ENCODE measurements at places on chromosomes 3 and 15.

DNA sequence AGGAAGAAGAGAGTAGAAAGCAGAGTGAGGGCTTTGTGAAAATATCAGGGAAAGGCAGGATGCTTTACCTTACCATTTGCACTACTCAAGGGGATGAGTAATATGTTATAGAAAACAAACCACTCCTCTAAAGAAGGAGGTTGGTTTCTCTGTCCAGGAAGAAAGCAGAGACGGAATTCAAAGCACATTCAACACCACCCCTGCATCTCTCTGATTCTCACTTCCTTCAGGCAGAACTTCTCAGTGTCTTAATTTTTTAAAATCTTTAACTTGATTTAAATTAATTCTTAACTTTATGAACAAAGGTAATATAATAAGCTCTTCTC lies 82.4 kb downstream of the NR2F2 start:
- DNase-seq: no peak

- DNase-seq: no peak
These were observed 16.8 kb upstream of the TGM5 start for GRCh38 chr15:43283526-43283925.

DNA sequence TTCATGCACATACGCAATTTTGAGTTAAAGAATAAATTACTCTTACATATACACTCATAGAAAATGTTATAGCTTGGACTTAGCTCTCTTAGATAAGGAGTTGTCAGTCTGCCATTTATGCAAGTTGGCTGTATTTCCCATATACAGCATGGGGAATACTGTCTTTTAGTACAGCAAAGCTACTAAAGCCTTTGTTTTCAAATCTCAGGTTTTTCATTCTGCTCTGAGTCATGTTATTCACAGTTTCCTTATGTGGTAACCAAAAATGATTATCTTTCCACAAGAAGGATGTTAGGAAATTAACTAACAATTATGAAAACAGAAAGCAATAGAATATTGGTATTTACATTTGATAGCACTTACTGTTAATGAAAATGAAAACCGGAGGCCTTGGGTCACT lies 4.3 kb upstream of the TIPARP start:
- no peak for DNase-seq

- no peak for DNase-seq
These were observed 36.3 kb downstream of the LRTM1 start for GRCh38 chr3:54891540-54891897.

DNA sequence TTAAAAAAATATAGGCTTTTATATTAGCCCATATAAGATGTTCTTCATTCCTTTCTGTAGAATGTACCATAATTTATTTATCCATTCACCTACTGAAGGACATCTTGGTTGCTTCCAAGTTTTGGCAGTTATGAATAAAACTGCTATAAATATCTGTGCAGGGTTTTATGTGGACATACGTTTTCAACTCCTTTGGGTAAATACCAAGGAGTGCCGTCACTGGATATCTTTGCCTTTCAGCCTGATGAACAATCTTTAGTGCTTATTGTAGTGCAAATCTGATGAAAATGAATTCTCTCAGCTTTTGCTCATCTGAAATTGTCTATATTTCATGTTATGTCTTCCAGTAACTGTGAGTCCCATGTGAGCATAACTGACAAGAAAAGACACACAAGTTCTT lies 26.6 kb upstream of the BLM start:
- DNase-seq: no peak

GRCh38 chr3:138747225-138747624 lies 87.5 kb downstream of the PIK3CB start:
- DNase-seq: no peak

- DNase-seq: no peak
These were observed 39.2 kb upstream of the LEKR1 start for GRCh38 chr3:156787001-156787400.

DNA sequence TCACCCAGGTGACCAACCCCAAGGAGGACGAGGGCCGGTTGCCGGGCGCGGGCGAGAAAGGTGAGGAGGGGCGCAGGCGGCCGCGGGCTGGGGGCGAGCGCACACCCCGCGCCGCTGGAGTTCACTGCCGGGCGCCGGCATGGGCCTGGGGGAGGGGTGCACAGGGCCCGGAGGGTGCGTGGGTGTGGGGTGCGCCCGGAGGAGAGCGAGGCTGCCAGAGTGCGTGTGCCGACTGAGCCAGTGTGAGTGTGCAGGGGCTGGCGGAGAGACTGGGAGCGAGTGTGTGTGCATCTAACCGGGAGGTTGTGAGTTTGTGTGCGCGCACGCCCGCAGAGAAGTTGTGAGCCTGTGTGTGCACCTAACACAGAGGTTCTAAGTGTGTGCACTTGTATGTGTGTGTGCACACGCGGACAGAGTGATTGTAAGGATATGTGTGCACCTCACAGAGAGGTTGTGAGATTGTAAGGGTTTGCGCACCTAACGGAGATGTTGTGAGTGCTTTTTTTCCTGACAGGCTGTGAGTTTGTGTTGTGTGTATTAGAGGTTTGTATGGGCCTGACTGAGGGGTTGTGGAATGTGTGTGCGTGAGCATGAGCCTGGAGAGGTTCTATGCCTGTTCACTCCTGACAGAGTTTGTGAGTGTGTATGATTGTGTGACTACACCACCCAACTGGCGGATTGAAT lies 681 bp downstream of the CTDSPL start:
- DNase-seq: peak; percentile 20

- DNase-seq: no peak
These were observed 281.7 kb downstream of the XXYLT1 start for GRCh38 chr3:194989241-194989640.

- DNase-seq: no peak
These were observed 118.2 kb upstream of the TGFBR2 start for GRCh38 chr3:30488070-30488756.

DNA sequence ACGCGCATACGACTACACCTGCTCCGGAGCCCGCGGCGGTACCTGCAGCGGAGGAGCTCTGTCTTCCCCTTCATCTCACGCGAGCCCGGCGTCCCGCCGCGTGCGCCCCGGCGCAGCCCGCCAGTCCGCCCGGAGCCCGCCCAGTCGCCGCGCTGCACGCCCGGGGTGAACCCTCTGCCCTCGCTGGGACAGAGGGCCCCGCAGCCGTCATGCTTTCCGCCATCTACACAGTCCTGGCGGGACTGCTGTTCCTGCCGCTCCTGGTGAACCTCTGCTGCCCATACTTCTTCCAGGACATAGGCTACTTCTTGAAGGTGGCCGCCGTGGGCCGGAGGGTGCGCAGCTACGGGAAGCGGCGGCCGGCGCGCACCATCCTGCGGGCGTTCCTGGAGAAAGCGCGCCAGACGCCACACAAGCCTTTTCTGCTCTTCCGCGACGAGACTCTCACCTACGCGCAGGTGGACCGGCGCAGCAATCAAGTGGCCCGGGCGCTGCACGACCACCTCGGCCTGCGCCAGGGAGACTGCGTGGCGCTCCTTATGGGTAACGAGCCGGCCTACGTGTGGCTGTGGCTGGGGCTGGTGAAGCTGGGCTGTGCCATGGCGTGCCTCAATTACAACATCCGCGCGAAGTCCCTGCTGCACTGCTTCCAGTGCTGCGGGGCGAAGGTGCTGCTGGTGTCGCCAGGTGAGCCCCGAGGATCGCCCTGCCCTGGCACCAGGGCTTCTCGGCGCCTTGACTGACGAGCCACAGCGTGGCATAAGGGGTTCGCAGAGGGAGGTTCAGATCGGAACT lies 420 bp downstream of the SLC27A2 start:
- DNase-seq: peak; percentile 38

DNA sequence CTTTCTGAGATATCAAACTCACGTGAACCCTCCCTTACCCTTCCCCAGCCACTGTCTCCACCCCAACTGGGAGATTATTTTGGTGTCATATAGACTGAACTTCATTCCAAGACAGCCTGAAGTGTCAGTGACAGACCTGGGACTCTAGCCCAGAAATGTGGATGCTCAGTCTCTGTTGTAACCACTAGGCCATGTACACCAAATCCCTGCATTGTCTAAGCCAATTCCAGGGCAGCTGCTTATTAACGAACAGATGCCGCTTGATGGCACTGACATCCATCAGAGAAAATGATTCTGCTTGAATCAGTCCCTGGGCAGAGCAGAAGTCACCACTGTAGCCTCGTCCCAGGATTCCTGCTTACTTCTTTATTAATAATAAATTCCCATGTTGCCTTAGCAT lies 305.5 kb downstream of the GRM7 start:
- no peak for DNase-seq

GRCh38 chr15:98841419-98841970 lies 166.1 kb downstream of the PGPEP1L start:
- no peak for DNase-seq

DNA sequence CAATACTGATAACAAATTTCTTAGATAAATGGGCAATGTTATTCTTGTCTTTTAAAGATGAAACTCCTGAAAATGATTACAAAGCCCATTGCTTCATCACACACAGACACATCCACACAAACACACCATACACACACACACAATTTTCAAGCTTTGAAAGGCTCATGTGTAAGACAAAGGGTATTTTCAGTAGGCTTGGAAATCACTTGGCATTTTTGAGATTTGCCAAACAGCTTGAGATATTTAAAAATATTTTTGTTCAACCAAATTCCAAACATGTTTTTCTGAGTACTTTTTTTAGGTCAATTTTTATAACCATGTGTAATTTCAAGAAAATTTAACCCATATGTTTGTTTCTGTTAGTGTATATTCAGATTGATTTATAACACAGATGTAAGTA lies 283.7 kb downstream of the ROBO2 start:
- no peak for DNase-seq

GRCh38 chr3:32510075-32510724 lies 7.5 kb upstream of the CMTM6 start:
- DNase-seq: peak; percentile 67

GRCh38 chr3:75171630-75172230 lies 492.4 kb upstream of the FRG2C start:
- DNase-seq: no peak

DNA sequence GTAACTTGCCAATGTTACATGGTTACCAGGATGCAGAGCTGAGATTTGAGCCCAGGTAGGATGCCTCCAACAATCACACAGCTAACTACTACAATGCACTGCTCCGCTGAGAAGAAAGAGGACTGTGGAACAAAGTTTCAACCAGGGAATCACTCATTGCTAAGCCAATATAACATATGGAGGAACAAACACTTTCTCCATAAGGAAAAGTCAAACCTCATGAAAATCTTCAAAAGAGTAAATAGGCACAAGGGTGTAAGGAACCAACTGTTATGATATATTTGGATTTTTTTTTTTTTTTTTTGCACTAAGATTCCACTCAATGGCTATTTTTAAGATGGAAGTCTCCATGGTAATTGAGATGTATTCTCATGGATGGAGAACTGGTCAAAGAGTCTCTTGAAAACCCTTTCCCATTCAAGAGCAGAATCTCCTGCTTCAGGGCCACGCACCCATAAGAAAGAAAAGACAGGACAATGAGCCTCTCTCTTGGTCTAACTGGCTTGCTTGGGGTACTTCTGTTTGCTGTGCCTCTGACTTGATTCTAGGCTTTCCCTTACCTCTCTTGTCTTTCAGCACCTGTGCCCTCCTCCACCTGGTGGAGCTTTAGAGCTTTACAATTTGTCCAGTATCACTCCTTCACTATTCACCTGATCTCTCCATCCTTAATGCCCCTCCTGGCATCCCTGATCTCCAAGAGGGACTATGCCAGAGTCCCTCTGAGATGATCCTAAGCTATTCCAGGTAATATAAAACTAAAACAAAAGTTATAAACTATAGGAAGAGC lies 252.8 kb downstream of the NTRK3 start:
- DNase-seq: no peak

GRCh38 chr15:26891448-26892181 lies 24.8 kb downstream of the GABRA5 start:
- no peak for DNase-seq

DNA sequence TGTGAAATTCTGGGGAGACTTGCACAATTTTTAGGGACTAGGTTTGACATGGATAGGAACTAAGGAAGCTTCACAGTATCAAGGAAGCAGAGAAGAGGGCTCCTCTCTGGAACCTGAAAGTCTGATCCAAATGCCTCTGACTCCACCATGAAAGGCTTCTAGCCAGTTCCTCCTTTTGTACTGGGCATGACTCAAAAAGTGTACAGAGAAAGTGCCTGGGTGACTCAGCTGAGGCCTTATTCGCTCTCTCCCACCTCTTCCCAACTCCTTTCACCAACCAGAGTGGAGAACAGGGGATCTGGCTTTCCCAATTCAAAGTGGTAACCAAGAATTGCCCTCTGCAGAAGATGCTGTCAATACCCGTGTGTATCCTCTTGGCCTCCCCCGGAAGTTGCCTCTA lies 342.9 kb upstream of the PROK2 start:
- DNase-seq: no peak

GRCh38 chr15:35211240-35211902 lies 126.3 kb upstream of the NANOGP8 start:
- DNase-seq: no peak

DNA sequence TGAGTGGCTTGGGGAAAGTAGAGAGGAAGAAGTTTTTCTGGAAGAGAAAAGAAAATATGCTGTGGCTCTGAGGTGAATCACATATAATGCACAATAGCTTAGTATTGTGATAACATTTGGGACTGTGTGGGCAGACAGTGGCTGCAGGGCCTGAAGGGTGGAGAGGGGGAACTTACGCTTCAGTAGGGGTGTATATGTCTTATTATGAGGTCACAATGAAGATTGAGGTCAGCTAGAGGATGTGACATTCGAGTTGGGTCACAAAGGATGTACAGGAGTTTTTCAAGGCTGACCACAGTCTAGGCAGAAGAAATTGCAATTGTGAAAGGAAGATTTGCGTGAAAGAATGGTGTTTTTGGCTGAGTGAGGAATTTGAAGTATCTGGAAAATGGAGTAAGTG lies 414.8 kb downstream of the LPP start:
- DNase-seq: no peak

DNA sequence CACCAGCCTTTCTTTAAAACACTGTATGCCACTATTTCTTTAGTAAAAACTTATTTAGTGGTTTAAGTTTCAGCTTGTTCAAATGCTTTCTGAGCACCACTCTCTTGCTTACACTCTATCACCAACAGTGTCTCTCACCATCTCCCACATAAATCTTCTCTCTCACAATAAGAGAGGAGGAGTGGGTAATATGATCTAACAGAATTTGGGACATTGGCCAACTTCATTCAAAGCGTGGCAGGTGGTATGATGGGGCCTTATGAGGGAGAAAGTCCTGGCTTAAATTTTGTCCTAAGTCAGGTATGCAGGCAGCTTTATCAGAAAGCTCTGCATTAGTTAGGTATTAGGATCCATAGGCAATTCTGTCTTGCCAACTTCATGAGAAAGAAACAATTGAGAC lies 1132.5 kb downstream of the TUSC7 start:
- no peak for DNase-seq

DNA sequence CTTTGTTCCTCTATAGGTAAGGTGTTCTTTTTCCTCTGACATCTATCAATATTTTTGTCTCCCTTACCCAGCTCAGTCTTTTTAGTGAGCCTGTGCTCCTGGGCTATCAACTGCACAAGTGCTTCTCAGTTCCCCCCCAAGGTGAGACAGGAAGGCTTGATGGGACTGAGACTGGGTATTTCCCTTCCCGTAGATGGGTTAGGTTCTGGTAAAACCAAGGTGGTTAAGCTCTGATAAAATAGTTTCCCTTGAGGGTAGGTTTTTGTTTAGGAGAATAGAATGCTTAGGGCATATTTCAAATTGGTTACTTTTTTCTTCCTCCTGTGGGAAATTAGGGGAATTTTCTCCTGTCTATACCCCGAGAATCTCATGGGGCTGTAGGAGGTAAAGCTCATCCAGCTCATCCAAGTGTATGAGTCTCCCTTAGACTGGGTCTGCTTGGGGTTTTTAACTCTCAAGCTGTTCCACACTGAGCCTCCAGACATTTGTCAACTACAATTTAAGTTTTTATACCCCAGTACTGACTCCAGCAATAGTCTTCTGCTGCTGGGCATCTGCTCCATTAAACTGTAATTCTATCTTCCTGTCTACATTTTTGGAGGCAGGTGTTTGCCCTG lies 44.9 kb downstream of the OXSR1 start:
- DNase-seq: no peak

Data from naive B cell (primary cell).